ENCODE measurements at places on chromosomes 4 and X.

GRCh38 chrX:112587194-112587593 is 92.5 kb downstream of the LHFPL1 start:
- DNase-seq = no peak

DNA sequence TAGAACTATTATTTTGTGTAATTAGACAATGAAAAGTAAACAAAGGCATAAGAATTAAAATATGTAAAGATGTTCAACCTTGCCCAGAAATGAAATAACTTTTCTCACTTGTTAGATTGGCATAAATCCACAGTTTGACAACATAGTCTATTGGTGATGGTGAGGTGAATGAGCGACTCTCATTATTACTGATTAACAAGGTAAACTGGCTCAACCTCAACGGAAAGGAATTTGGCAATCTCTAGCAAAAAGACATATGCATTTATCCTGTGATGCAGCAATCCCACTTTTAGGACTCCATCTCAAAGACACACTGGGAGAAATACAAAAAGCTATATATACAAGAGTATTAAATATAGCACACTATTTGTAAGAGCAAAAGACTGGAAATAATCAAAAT is 22.3 kb downstream of the UBA6 start:
- no peak for DNase-seq

DNA sequence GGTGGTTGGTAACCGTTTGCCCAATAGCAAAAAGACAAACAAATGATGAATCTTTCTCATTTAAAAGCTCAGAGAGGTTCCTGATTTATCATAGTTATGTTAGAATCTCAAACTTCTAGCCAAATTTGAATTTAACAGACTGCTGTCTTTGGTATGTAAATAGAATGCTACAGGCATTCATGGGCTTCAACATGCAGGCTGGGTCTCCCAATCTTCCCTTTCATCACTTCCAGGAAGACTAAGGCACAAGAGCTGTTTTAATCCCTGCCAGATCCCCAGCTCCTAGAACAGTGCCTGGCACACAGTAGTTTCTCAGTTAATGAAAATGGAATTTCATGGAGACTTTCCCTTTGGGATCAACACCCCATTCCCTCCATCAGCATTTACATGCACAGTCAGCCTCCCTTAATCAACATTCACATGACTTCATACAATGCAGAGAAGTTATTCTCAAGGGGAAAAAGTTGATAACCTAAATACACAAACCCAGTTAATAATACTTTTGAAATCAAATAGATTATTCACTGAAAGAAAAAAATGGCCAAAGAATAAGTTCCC is 107.6 kb upstream of the C1QTNF7 start:
- DNase-seq = no peak

DNA sequence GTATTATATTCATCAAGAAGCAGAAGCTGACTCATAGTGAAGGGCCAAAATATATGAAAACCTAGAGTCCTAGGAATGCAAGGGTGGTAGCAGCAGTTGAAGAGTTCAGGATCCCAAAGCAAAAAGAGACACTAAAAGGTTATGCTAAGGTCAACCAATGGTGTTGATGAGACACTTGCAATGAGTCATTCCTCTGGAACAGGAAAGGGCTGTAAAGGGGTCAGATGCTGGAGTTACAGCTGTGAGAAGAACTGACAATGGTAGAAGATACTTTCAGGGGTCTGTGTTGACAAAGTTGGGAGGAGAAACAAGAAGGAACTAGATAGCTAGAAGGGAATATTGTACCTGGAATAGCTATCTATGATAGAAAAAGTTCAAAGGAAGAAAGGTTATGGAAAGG is 47.5 kb downstream of the ZGRF1 start:
- no peak for DNase-seq

DNA sequence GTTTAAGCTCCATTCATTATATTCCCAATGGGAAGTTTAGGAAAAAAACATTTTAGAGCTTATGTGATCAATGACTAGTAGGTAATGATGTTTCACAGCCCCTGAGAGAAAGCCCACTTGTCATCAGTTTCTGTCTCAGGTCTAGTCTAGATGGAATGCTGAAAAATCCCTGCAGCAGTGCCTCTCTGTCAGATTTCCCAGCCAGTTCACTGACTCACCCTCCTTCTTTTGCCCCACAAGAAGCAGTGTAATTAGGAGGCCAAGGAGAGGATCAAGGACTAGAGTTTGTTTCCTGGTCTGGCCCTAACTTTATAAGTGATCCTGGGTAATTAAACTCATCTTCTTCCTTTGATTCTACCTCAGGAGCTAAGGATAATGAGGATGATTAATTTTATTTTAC is 118.7 kb upstream of the ANXA3 start:
- DNase-seq = no peak

DNA sequence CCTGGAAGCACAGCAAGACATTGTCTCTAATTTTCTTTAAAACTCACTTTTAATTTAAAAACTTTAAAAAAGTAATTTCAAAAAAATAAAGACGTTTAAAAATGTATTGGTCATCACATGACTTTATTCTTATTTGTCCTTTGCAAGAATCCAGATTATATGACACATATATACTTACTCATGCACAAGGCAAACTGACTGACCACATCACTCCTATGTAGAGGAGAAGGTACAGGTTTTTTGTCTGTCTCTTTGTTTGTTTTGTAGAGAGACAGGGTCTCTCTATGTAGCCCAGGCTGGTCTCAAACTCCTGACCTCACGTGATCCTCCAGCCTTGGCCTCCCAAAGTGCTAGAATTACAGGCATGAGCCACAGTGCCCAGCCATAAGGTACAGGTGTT is 28.6 kb downstream of the MAML3 start:
- no peak for DNase-seq

DNA sequence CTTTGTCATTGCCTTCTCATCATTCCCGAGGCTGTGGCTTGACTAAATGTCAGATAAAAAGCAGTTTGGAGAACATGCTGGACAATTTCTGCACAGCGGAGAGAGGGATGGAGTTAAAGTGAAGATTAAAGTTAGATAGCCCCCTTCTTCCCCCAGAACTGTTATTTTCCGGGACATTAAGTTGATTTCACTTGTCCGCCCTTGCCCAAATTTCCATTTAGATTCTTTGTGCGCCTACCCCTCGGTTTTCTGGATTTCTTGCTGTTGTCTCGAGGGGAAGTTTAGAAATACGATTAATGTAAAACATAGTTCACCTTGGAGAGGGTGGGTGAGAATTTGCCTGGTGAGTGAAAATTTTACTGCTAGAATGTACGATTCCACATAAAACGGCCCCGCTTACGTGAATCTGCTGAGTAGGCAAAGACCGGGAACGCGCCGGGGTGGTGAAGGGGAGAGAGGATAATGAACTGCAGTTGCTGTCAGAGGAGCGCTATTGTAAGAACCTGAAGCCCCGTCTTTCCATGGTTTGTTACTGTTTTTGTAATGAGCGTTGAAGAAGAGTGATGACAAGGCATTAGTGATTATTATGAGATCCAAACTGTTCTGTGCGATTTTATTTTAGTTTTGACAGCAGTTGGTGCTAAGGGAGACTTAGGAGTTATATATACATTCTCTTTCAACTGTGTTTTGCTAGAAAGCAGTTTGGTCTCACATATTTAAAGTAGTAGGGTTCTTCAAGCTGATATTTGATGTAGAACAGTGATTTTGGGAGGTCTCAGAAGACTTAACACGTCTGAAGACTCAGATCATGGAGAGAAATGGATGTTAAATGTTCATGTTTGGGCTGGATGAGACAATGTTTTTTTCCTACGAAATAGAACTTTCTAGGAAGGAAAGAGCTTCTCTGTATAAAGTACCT is 73.0 kb downstream of the AFF1 start:
- DNase-seq = peak; percentile 64

DNA sequence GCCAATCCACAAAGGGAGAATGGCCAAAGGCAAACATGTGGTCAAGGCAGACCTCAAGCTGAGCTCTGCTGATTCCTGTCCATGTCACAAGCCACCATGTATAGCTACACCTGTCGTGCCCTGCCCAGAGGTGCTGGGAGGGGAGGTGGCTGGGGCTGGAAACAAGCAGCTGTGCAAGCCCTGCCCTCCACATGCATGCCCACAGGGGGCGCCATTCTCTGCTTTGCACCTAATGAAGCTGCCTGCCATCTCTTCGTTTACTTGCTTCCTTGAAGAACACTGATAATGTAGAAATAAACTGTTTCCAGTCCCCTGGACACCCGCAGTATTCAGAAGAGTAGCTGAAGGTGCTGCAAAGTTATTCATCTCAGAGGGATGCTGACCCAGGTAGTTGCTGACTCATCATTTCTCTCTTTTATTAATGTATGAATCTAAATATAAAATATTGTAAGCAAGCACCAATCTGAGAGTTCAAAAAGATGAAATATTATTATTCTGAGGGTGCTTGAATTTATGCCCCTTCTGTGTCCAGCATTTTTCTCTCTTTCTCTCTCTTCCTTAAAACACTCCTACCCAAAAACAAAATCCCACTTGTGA is 278.6 kb downstream of the ADGRA3 start:
- no peak for DNase-seq

GRCh38 chr4:77911842-77912450 is 49.3 kb downstream of the MRPL1 start:
- DNase-seq = no peak

DNA sequence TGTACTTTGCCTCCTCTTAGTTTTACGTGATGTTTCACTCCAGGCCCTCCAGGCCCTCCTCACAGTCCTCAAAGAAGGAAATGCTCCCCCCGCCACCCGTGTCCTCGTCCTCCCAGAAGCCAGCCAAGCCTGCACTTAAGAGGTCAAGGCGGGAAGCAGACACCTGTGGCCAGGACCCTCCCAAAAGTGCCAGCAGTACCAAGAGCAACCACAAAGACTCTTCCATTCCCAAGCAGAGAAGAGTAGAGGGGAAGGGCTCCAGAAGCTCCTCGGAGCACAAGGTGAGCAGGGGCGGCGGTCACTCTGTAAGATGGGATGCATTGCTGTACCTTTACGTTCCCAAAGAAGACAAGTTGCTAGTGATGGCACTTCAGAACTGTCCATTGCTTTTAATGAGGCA is 94.4 kb downstream of the KLHL8 start:
- DNase-seq = no peak

GRCh38 chr4:79882806-79883205 is 190.2 kb downstream of the ANTXR2 start:
- no peak for DNase-seq

- DNase-seq = no peak
These were observed 40.3 kb downstream of the PDGFC start for GRCh38 chr4:156931267-156931666.

DNA sequence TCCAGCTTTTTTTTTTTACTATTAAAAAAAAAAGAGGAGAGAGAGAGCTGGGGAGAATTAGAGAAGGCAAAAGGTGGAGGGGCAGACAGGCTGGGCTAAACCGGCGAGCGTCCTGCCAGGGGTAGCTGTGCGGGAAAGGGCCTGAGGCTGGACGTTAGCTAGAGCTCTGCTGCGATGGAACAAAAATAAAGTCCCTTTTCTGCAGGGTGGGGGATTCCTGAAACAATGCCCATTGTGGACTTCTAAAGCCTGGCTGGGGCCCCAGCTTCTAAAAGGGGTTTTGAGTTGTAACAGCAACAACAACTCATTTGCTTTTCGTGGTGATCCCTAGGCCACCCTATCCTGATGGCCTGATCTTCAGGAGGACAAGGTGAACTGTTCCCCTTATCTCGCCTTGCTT is 311.7 kb downstream of the FBXW7 start:
- DNase-seq = no peak

DNA sequence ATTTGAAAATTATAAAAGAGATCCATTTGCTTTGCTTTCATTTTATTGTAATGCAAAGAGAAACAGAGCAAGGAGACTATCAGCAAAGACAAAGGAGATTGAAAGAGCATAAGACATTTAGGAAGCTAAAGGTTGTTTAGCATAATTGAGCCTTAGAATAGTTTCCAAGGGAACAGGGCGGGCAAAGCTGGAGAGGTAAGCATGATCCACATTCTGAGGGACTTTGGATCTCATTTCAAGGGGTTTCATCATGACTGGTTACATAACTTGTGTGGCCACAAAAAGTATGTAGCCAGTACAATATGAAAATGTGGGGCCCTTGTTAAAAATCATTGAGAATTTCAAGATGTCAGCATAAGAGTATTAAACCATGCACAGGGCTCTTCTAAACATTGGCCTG is 406.5 kb downstream of the RPA4 start:
- no peak for DNase-seq

- DNase-seq = no peak
These were observed 13.5 kb upstream of the PPM1K start for GRCh38 chr4:88297725-88298454.

DNA sequence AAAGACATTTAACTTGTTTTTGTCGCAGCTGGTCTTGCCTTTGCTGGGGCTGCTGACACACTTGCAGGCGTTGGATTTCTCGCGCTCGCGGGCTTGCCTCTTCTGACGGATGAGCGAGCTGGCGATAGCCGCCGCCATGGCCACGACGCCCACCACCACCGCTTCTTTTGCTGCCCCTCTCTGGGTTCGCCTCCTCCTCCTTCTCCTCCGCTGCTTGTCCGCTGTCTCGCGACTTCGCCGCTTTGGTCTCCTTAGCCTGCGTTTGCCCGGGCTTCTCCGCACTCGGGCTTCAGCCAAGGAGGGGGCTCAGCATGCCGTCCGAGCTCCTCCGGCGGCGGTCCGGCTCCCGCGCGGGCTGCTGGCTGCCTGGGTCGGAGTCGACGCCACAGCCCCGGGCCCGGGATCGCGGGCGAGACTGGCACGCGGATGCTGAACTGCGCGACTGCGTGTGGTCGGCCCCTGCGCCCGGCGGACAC is 613 bp downstream of the FGF13 start:
- no peak for DNase-seq

DNA sequence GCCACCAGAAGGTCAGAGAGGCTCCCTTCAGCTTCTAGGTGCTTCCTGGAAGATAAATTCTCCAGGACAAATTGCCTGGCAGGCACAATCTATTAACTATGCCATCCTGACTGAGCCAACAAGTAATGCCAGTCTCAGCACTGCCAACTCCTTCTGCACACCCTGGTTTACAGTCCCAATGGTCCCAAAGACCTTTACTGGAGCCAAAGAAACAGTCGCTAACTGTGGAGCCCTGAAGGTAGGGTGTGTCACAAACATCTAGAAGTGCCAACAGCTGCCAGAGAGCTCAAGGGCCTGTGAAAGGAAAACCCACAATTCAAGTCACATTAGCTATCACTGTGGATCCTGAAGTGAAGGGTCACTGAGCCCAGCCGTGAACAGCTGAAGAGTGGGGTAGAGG is 34.9 kb upstream of the CITED1 start:
- no peak for DNase-seq

DNA sequence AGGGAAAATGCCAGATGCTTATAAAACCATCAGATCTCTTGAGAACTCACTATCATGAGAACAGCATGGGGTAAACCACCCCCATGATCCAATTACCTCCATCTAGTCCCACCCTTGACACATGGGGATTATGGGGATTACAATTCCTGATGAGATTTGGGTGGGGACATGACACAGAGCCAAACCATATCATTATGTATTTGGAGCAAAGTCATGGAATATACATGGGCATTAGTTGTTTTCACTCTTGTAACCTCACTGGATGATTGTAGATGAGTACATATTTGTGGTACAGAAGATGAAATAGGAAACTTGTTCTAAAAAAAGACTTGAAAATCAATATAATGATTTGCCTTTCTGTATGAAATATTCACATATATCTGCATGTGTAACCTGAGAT is 674.5 kb upstream of the BOD1L1 start:
- no peak for DNase-seq

- DNase-seq = no peak
These were observed 550.5 kb upstream of the DIPK2B start for GRCh38 chrX:45751156-45751555.

- DNase-seq = no peak
These were observed 224.6 kb downstream of the IL15 start for GRCh38 chr4:141860974-141861373.

- DNase-seq = peak; percentile 8
These were observed 38.9 kb downstream of the NOP14 start for GRCh38 chr4:2924286-2924685.
